ENCODE measurements at places on chromosomes 16 and 17. TPM values are rescaled to one million over a fixed set of nuclear protein-coding genes. Genes with fewer than 3 reads are reported as not detected.

Gene HOXB3
- 5.5 TPM for total RNA-seq

Gene TBC1D28
- total RNA-seq = not detected

Gene KRT31
- total RNA-seq = not detected

Gene TGFB1I1
- 137 TPM for total RNA-seq

Gene KRT25
- not detected for total RNA-seq

Gene DNAJC7
- 64.6 TPM for total RNA-seq

Gene EPX
- total RNA-seq = not detected

Gene FAM20A
- total RNA-seq = 7.6 TPM

Gene SUZ12
- total RNA-seq = 8.4 TPM

Gene CCL16
- total RNA-seq = not detected

Gene CACNG5
- not detected for total RNA-seq

Gene C1QL1
- total RNA-seq = 9.0 TPM

Gene ERCC4
- total RNA-seq = 11.5 TPM

Gene TMC8
- not detected for total RNA-seq

Gene WFDC1
- not detected for total RNA-seq

Gene CHD9NB
- 0.29 TPM for total RNA-seq

Gene ARRB2
- total RNA-seq = 14.4 TPM

Gene JUP
- 19.0 TPM for total RNA-seq

Gene YBX2
- total RNA-seq = not detected

Gene BTBD17
- not detected for total RNA-seq

Gene AOC2
- total RNA-seq = under 0.01 TPM

Gene MEIOB
- not detected for total RNA-seq

Gene FADS6
- not detected for total RNA-seq

Gene TMEM100
- 1.4 TPM for total RNA-seq

Gene KRTAP3-1
- not detected for total RNA-seq

Gene TUBG2
- total RNA-seq = 10.4 TPM

Gene FBXW10
- total RNA-seq = not detected

Gene SLC16A13
- total RNA-seq = 0.86 TPM

Gene LIG3
- total RNA-seq = 26.2 TPM

Gene FGF11
- 0.29 TPM for total RNA-seq

Gene PERCC1
- not detected for total RNA-seq

Gene CHAD
- total RNA-seq = not detected

Gene BRIP1
- total RNA-seq = 3.2 TPM

Gene SLC7A5
- 146 TPM for total RNA-seq

Gene CD300LF
- total RNA-seq = not detected

Gene BEAN1
- 0.53 TPM for total RNA-seq

Gene METTL9
- total RNA-seq = 237 TPM

Gene RAD51C
- total RNA-seq = 20.2 TPM

Gene NXPH3
- total RNA-seq = 3.0 TPM

Gene PRKCB
- not detected for total RNA-seq

Gene ZNF232
- 6.6 TPM for total RNA-seq

Gene CMTM3
- 73.2 TPM for total RNA-seq

Gene SDR42E1
- total RNA-seq = 0.35 TPM

Gene NPIPB13
- total RNA-seq = 0.18 TPM

Gene ABCA3
- 0.18 TPM for total RNA-seq

Gene WNT9B
- total RNA-seq = not detected

Gene KRTAP9-1
- not detected for total RNA-seq

Gene MYLK3
- 0.18 TPM for total RNA-seq

Gene COG4
- total RNA-seq = 68.6 TPM

Gene CBX2
- 2.3 TPM for total RNA-seq

Gene C16orf86
- total RNA-seq = 12.4 TPM

Gene KRTAP4-9
- not detected for total RNA-seq

Gene KRT20
- total RNA-seq = not detected

Gene PLEKHH3
- 20.5 TPM for total RNA-seq

Gene MT1G
- total RNA-seq = 57.4 TPM

Gene ASIC2
- total RNA-seq = not detected

Gene RHOT1
- 32.6 TPM for total RNA-seq

Gene TEKT1
- not detected for total RNA-seq

Gene TPSAB1
- not detected for total RNA-seq

Gene TMC7
- total RNA-seq = under 0.01 TPM
